ENCODE measurements at places on chromosomes 2 and 18. TPM values are rescaled to one million over a fixed set of nuclear protein-coding genes. Genes with fewer than 3 reads are reported as not detected.

DNA sequence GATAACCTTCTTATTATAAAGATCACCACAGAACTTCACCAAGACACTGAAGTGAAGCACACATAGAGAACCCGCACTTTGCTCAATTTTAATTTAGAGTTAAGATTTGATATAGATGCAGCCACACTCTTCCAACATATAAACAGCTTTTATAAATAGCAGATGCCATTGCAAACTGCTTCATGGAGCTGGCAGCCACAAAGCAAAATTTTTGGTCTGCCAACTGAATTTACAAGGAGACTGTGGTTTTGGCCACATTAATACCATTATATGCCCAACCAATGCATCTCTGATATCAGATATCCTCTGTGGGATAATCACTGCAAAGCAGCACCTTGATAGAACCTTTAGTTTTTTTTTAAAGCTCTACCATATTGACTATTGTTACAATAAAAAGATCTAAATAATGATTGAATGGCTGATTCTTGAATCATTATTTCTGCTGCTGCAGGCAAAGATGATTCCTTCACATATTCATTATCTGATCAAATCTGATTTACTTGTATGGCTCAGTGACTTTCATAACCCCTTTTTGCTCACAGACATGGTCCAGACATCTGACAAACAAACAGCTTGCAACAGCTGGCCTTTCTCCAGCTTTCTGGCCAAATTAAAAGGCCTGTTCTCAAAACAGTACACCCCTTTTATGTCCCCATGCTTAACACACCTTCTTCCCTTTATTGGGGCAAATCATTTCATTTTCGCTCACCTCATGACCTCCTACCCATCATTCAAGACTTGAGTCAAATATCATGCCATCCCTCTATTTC is 88.4 kb downstream of the METTL4 start:
- no peak overlapping the region for H3K27ac ChIP-seq
- H3K36me3 ChIP-seq = no peaks in the 10 kb centered on the region
- no peaks in the 10 kb centered on the region for H3K27me3 ChIP-seq
- no peaks in the 10 kb centered on the region for H3K4me1 ChIP-seq
- no peak for DNase-seq
- H3K4me3 ChIP-seq = no peak overlapping the region

DNA sequence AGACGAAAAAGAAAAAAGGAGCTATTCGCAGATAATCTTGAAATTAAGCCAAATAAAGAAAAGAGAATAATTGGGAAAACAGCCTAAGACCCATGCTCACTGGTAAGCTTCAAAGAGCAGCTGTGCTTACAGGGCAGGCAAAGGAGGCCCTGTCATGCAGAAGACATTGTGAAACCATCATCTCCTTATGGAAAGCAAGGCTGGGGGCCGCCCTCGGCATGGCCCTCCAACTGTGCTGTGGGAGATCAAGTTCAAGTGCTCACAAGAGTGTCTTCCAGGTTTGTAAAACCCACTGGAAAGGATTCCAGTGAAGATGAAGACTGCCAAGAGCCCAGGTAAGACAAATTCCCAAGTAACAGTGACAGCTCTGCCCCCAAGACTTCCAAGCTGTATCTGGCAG is 32.2 kb downstream of the ACVR1 start:
- no peak for DNase-seq
- H3K27ac ChIP-seq = no peak overlapping the region
- peaks cover 44% of the 10 kb centered on the region for H3K4me1 ChIP-seq
- H3K27me3 ChIP-seq = no peaks in the 10 kb centered on the region
- H3K4me3 ChIP-seq = no peak overlapping the region

GRCh38 chr18:45303026-45303425 is 312.2 kb upstream of the SLC14A2 start:
- H3K27me3 ChIP-seq = no peaks in the 10 kb centered on the region
- no peaks in the 10 kb centered on the region for H3K36me3 ChIP-seq
- H3K4me3 ChIP-seq = no peak overlapping the region

DNA sequence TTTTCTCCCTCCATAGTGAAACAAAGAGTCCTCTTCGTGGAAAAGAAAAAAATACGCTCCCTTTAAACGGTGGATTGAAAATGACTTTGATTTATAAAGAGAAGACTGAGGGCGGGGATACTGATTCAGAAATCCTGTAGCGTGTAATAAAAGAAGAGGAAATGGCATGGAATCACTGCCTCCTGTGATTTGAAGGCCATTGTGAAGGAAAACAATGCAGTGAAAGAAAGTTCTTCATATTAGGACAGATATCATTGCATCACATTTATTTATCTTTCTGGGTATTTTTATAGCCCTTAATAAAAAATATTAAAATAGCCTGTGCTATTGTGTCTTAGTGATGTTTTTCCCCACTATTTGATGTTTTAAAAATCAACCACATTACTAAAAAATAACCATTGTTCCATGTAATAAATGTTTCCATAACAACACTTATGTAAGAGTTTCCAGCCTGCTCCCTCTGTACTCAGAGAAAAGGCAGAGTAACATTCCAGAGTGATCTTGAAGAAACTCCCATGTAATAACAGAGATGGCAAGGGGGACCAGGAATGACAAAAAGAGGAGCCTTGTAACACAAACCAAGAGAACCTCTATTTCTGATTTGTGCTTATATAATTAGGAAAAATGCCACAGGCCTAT is 8.0 kb downstream of the MRPL33 start:
- no peaks in the 10 kb centered on the region for H3K36me3 ChIP-seq
- H3K4me1 ChIP-seq = peaks cover 12% of the 10 kb centered on the region
- DNase-seq = no peak
- H3K27ac ChIP-seq = no peak overlapping the region
- no peak overlapping the region for H3K4me3 ChIP-seq
- no peaks in the 10 kb centered on the region for H3K27me3 ChIP-seq

GRCh38 chr2:117875786-117876185 is 61.3 kb downstream of the DDX18 start:
- H3K36me3 ChIP-seq = no peaks in the 10 kb centered on the region
- no peaks in the 10 kb centered on the region for H3K4me1 ChIP-seq
- H3K4me3 ChIP-seq = no peak overlapping the region

DNA sequence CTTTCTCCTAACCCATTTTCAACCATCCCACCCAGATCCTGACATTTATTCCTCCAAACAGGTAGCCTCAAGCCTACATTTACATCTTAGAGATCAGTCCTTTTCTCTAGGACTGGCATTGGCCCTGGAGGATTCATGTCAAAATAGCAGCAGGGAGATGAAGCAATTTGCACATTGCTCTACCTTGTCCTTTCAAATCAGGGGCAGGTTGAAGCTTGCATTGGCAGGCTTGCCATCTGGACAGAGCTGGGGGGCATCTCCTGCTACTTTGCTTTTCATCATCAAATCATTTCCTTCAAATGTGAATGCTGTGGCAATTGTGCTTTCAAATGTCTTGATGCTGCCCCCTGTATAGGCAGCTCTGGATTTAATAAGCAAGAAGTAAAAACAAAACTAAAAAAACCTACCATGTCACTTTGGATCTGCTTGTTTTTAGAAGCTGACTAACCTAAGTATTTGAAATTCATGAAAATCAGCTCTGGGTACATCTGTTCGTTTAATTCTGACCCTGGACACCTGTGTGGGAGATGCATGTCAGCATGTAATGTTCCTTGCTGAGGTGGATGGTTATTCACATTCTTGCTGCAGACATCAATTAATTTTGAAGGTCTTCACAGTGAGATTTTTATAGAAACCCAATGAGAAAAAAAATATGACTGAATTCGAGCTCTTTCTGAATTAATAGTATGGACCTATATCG is 47.9 kb downstream of the KIF5C start:
- no peak overlapping the region for H3K4me3 ChIP-seq
- no peak for DNase-seq
- H3K27ac ChIP-seq = no peak overlapping the region
- H3K27me3 ChIP-seq = no peaks in the 10 kb centered on the region
- H3K4me1 ChIP-seq = no peaks in the 10 kb centered on the region

NYAP2 gene
- not detected for total RNA-seq

ASAP2 gene
- total RNA-seq = 23.7 TPM

TLX2 gene
- total RNA-seq = not detected

CDC42EP3 gene
- total RNA-seq = 5.3 TPM

SLC5A7 gene
- not detected for total RNA-seq
